ENCODE measurements at places on chromosomes 11 and 22.

- DNase-seq, result no peak
These were observed 136.0 kb downstream of the SWAP70 start for GRCh38 chr11:9799886-9800285.

DNA sequence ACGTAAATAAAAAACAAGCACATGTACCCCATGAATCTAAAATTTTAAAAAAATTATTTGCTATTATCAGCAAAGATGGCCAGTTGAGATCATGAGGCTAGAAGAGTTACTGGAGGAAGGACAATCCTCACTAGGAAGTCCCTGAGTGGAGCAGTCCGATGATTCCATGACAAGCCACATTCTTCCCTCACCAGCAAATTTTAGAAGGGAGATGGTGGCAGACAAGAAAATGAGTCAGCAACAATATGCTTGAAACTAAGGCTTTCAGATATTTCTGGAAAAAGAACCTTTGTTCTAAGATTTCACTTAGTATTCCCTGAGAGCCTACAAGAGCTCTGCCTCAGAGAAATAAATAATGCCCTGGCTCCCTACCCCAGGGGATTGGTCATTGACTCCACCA lies 34.9 kb downstream of the P4HA3 start:
- no peak for DNase-seq

GRCh38 chr11:126991596-126991995 lies 9.0 kb downstream of the KIRREL3 start:
- DNase-seq, result no peak

DNA sequence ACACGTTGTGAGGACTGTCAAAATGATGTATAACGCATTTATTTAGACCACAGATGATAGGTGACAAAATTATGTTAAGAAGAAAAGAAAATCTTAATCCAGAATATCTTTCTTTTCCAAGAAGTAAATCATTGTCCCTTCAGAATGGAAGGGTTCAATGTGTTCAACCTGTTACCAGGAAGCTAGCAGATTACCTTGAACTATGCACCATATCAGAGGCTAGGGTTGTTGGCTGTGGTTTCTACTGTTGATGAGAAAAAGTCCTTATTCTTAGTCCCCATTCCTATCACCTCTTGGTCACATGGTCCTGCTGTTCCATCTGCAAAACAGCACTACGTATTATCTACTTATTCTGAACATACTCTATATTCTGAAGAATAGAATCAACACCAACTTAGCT lies 339.5 kb upstream of the CADM1 start:
- no peak for DNase-seq

GRCh38 chr11:47904808-47905207 lies 56.7 kb upstream of the NUP160 start:
- DNase-seq, result no peak

GRCh38 chr11:34168642-34169420 lies 63.4 kb downstream of the NAT10 start:
- no peak for DNase-seq

DNA sequence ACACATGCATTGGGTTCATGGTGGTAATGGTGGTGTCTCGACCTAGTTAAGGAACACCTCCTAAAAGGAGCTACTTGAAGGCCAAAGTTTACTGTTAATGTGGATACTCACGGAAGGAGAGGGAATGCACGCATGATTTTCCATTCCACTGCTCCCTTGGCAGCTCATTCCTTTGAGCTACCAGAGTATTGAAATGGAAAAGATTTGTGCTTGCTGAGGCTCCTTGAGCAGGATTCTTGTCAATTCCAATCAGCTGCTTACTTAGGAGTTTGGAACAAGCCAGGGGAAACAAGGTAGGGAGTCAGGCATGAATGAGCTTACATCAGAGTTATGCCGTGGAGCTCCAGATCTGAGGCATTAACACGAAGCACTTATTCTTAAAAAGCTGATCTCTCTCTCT lies 108.8 kb downstream of the GRIA4 start:
- no peak for DNase-seq

DNA sequence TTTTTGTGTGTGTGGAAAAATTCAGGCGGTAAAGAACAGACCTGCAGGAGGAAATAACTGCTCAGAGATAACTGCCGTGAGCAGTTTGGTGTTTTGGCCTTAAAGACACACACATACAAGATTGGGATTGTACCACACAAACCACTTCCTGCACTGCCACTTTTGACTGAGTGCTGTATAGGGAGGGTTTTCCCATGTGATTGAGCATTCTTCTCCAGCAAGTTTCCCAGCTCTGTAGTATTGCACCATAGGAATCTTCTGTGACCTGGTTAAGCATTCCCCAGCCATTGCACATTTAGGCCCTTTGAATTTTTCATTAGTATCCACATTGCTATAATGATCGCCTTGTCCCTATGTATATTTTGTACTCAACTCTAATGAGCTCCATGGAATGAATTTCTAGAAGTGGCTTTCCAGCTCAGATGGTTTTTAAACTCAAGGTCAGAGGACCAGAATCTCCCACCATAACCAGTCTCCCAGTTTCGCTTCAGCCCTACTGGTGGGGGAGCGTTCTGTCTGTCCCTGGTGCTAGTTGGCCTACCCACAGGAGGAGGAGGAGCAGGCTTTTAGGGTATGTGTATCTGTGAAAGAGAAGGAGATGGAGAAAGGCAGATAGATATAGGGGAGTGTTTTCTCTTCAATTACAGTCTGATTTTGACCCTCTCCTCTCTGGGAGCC lies 9.3 kb downstream of the CD82 start:
- DNase-seq, result no peak

GRCh38 chr11:66920978-66921784 lies 37.0 kb downstream of the PC start:
- peak; percentile 36 for DNase-seq

DNA sequence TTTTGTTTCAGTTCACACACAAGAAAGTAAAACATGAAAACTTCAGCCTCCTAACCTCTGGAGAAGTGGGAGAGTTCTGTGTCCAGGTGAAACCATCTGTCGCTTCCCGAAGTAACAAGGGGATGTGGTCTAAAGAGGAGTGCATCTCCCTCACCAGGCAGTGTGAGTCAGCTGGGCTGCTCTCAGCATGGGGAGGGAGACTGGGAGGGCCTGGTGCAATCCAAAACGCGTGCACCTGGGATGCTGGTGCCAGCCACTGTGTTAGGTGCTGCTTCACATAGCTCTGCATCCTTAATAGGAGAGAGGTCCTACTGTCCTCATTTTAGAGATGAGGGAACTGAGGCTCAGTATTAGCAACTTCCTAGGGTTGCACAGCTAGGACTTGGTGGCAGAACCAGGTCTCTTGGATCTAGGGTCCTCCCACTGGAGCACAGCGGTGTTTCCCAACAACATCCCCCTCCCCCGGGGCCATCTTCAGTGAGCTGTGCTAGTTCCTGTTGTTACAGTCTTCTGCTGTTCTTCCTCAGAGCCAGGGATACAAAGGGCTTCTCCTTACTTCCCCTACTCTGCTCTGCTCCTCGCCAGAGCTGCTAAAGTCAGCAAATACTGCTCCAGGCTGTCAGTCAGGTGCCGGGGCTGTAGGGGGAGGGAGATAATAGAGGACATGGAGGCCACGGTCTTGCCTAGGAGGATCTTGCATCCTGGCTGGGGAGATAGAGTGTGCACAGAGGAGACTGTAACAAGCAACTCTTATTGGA lies 8.0 kb downstream of the IL10RA start:
- no peak for DNase-seq

- no peak for DNase-seq
These were observed 14.0 kb downstream of the GALNT18 start for GRCh38 chr11:11607772-11608171.

DNA sequence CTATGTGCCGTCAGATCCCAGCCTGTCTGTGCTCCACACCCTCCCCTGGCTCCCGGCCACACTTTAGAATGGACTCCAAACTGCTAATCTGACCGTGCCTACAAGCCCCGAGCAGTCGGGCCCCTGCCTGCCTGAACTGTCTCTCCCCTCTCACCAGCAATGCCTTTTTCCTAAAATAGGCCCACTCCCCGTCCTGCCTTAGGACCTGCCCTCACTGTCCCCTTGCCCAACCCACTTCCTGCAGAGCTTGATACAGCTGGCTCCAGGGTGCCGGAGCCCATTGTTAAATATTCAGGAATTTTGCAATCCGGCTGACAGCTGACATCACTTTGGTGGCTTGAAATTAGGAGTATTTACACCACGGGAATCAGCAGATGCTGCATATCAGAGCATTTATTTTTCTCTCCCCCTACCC lies 21.4 kb downstream of the MN1 start:
- DNase-seq, result no peak

GRCh38 chr11:3816673-3817072 lies 8.3 kb downstream of the PGAP2 start:
- DNase-seq, result no peak

DNA sequence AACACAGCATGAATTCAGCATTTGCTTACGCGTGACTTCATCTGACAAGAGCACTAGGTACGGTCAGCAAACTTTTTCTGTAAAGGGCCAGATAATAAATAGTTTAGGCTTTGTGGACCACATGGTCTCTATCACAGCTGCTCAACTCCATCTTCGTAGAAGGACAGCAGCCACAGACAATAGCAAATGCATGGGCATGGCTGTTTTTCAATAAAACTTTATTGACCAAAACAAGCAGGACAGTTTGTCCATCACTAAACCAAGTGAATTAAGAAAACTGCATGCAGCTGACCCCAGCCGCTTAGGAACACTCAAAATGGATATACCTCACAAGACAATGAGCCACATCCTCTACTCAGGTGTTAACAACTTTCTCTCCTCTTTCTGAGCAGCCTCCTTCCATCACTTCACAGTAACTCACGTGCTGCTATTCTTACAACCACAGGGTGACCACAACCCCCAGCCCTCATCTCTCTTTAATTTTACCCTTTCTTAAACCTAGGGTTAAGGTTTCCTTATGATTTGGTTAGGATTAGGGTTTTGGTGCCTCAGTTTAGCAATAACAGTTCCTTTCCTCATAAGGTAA lies 22.7 kb upstream of the ARHGAP32 start:
- no peak for DNase-seq

GRCh38 chr11:29685361-29685760 lies 331.5 kb downstream of the KCNA4 start:
- DNase-seq, result no peak

All from amygdala (tissue), 56 donors.